PC-3 (cell line): ENCODE measurements at places on chromosomes 7 and 10. TPM values are rescaled to one million over a fixed set of nuclear protein-coding genes. Genes with fewer than 3 reads are reported as not detected.

TSPAN12 gene
- total RNA-seq, result 7.2 and 8.3 TPM in 2 replicates

AEBP1 gene
- not detected in 2 replicates for total RNA-seq

CYP26A1 gene
- total RNA-seq, result 0.26 TPM in 1 of 2 replicates, not detected in the other

MEIG1 gene
- total RNA-seq, result 1.6 TPM in 1 of 2 replicates, not detected in the other

GBX1 gene
- not detected in 2 replicates for total RNA-seq

EPHA1 gene
- total RNA-seq, result 43.9 and 46.4 TPM in 2 replicates
